ENCODE measurements at places on chromosomes 1 and 21. TPM values are rescaled to one million over a fixed set of nuclear protein-coding genes. Genes with fewer than 3 reads are reported as not detected.

The A3GALT2 gene
- 0.51 TPM for polyA plus RNA-seq

The CD48 gene
- 1.3 TPM for polyA plus RNA-seq

The IL24 gene
- polyA plus RNA-seq = 0.36 TPM

The TRMT1L gene
- 28.6 TPM for polyA plus RNA-seq

The KIAA0040 gene
- polyA plus RNA-seq = 13.6 TPM

All from renal pelvis (tissue), 12 donors.